ENCODE measurements at places on chromosomes 2 and 18.

DNA sequence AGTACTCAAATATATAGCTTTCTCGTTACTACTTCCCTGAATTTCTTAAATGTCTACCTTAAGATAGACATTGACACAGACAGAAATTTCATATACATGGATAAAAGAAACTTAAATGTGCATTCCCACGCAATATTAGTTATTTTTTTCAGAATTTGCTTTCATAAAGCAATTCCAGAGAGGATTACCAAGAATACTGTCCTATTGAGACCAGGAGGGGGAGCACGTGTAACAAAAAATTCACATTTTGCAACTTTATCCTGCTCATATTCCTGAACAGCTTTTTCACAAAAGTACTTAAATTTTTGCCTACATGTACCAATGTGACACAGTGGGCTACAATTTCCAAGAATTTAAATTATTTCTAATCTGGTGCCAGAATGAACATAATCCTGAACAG, 30.7 kb upstream of the ERCC3 start:
- H3K36me3 ChIP-seq, result peaks cover 77% of the 10 kb centered on the region
- H3K27me3 ChIP-seq, result no peaks in the 10 kb centered on the region
- no peaks in the 10 kb centered on the region for H3K4me1 ChIP-seq
- DNase-seq, result no peak
- no peak overlapping the region for H3K27ac ChIP-seq

DNA sequence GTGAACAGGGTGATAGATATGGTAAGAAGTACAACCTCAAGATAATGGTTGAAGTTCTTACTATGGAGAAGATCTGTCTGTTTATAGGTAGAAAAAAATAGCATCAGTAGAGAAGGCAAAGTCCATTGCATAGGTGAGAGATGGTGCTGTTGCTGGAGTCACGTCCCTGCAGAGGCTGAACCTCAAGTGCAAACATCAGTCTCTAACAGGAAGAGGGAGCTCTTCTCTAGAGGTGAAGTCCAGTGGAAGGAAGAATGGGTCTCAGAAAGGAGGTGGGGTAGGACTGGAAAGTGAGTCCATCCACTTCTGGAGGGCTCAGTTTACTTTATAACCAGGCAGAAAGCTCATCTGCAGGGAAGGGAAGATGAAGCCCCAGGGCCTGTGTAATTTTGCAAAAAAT, 337.7 kb downstream of the MEIS1 start:
- no peaks in the 10 kb centered on the region for H3K36me3 ChIP-seq
- no peaks in the 10 kb centered on the region for H3K27me3 ChIP-seq
- H3K4me3 ChIP-seq, result no peak overlapping the region
- DNase-seq, result no peak
- H3K4me1 ChIP-seq, result no peaks in the 10 kb centered on the region

DNA sequence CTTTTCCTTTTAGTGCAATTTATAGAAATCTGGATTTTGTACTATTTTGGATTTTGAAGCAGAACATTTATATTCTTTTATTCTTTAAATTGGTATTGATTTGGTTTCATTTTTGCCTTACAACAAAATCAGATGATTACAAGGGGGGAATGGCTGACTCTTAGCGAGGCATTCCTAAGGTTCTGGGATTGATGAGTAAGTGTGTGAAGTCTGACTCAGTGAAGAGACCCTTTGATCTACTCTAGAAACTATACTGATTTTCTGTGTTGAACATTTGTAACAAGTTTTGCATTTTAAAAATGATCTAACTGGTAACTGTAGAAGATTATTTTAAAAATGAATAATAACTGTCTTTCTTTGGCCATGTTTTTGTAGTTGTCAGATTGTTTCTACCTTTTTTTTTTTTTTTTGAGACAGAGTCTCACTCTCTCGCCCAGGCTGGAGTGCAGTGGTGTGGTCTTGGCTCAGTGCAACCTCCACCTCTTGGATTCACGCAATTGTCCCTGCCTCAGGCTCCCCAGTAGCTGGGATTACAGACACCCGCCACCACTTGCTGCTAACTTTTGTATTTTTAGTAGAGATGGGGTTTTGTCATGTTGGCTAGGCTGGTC, 48.7 kb downstream of the TTC39C start:
- peaks cover 33% of the 10 kb centered on the region for H3K36me3 ChIP-seq
- H3K4me3 ChIP-seq, result no peak overlapping the region
- H3K27ac ChIP-seq, result no peak overlapping the region
- H3K4me1 ChIP-seq, result peaks cover 18% of the 10 kb centered on the region
- DNase-seq, result no peak
- no peaks in the 10 kb centered on the region for H3K27me3 ChIP-seq

GRCh38 chr18:56021136-56021808, 433.3 kb upstream of the TCF4 start:
- H3K27me3 ChIP-seq, result no peaks in the 10 kb centered on the region
- no peak for DNase-seq
- no peak overlapping the region for H3K27ac ChIP-seq
- H3K4me1 ChIP-seq, result peaks cover 12% of the 10 kb centered on the region

GRCh38 chr2:222982010-222982908, 69.7 kb upstream of the KCNE4 start:
- H3K4me1 ChIP-seq, result no peaks in the 10 kb centered on the region
- H3K4me3 ChIP-seq, result no peak overlapping the region
- no peak for DNase-seq

GRCh38 chr2:215423234-215423633, 12.6 kb downstream of the FN1 start:
- H3K36me3 ChIP-seq, result no peaks in the 10 kb centered on the region
- no peak overlapping the region for H3K27ac ChIP-seq
- H3K4me1 ChIP-seq, result no peaks in the 10 kb centered on the region
- H3K27me3 ChIP-seq, result peaks cover 27% of the 10 kb centered on the region
- no peak overlapping the region for H3K4me3 ChIP-seq

GRCh38 chr2:161981679-161982250, 92.2 kb downstream of the DPP4 start:
- H3K36me3 ChIP-seq, result no peaks in the 10 kb centered on the region
- DNase-seq, result no peak
- H3K27ac ChIP-seq, result no peak overlapping the region
- no peaks in the 10 kb centered on the region for H3K27me3 ChIP-seq

DNA sequence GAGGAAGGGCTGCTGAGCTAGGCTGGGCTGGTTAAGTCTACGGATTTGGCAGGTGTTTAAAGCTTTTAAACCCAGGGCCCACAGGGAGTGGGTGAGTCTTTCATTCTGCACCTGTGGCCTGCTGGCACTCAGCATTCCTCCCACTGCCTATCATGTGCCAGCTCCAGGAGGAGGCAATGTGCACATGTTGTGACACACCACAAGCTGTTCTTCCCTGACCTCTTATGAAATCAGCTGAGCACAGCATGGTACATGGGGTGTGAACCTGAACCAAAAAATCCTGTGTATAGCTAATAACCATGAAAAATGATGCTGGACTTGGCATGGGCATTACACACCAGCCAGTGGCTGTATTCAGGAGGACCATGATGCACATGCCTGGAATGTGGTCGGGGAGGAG, 297.9 kb upstream of the MMADHC start:
- no peaks in the 10 kb centered on the region for H3K4me1 ChIP-seq
- no peaks in the 10 kb centered on the region for H3K36me3 ChIP-seq
- no peak overlapping the region for H3K4me3 ChIP-seq

- peaks cover 11% of the 10 kb centered on the region for H3K4me1 ChIP-seq
- DNase-seq, result no peak
- H3K27me3 ChIP-seq, result peaks cover 24% of the 10 kb centered on the region
- no peak overlapping the region for H3K27ac ChIP-seq
These were observed 2.5 kb upstream of the RAB27B start for GRCh38 chr18:54825601-54826344.

- no peaks in the 10 kb centered on the region for H3K36me3 ChIP-seq
- DNase-seq, result no peak
- no peaks in the 10 kb centered on the region for H3K4me1 ChIP-seq
- H3K27ac ChIP-seq, result no peak overlapping the region
These were observed 480.7 kb upstream of the TCF4 start for GRCh38 chr18:56068701-56069100.

DNA sequence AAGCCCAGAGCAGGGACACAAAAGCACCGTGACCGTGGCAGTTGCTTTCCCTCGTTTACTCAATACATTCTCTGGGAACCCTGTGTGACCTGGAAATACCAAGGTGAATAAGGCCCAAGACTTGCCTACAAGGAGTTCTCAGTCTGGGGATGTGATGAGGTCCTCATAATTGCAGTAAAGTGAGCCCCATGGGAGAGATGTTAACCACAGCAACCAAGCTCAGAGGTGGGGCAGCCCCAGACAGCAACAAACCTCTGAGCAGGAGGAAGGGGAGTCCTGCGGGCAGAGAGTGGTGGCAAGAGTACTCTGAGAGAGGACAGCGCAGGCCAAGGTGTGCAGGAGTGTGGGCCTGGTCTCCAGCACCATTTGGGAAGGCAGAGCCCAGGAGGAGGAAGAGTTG, 91.6 kb downstream of the TTC32 start:
- no peaks in the 10 kb centered on the region for H3K4me1 ChIP-seq
- H3K27me3 ChIP-seq, result peaks cover 8% of the 10 kb centered on the region
- DNase-seq, result no peak
- no peak overlapping the region for H3K27ac ChIP-seq

DNA sequence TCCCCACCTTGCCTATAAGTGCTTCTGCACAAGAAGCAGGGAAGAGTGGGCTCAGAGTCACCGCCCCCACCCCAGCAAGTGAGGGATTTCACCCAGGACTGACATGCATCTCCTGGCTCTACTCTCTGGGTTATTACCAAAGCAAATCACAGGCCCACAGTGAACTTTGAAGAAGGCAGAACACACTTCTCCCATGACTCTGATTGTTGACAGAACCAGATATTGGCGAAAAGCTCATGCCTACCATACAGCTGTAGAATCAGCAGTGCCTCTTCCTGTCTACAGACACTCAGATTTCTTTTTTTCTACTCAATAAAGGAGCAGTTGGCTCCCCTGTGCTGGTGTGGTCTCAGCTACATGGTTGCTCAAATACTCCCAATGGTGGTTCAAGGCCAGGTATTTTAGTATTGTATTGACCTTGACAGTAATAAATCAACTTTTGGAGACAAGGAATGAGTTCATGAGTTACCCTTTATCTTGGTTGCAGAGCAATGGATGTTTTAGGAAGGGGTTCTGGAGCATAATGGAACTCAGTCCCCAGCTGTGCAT, 512.9 kb upstream of the ID2 start:
- no peaks in the 10 kb centered on the region for H3K4me1 ChIP-seq
- no peak overlapping the region for H3K27ac ChIP-seq
- no peak overlapping the region for H3K4me3 ChIP-seq
- H3K36me3 ChIP-seq, result no peaks in the 10 kb centered on the region

DNA sequence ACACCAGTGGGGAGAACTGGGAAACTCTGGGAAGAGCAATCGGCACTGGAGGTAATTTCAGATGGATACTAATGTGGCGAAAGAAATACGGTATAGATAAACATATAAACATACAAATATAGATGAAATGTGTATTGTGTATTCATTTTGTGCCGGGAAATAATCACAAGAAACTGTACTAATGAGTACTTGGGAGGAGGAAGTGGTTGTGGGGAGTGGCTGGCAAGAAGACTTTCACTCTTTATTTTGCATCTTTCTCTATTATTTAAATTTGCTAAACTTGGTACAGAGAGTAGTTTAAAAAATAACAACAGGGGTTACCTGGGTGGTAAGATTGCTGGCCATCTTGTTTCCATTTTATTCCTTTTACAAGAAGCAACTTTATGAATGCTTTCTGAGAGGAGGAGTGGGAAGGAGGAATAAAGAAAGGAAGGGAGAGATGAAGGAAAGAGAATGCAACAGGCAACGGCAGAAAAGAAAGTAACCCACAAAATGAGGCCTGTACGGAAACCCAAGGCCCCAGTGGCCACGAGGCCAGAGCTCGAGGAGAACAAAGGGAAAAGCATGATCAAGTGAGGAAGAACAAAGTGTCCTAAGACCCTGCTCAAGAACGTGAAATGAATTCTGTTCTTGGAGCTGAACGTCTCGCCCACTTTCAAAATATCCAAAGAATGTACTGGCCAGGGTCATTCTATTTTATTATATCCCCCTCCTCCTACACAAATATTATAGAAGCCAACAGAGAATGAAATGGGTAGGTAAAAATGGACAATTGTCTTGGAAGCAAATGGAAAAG, 45.2 kb downstream of the FAM178B start:
- no peaks in the 10 kb centered on the region for H3K36me3 ChIP-seq
- H3K27me3 ChIP-seq, result peaks cover 2% of the 10 kb centered on the region
- no peak overlapping the region for H3K27ac ChIP-seq

GRCh38 chr2:190354003-190354690, 10.8 kb downstream of the INPP1 start:
- peaks cover under 1% of the 10 kb centered on the region for H3K4me1 ChIP-seq
- DNase-seq, result no peak
- H3K27me3 ChIP-seq, result no peaks in the 10 kb centered on the region
- H3K36me3 ChIP-seq, result no peaks in the 10 kb centered on the region

GRCh38 chr2:108635630-108636354, 83.5 kb upstream of the RANBP2 start:
- DNase-seq, result no peak
- no peak overlapping the region for H3K4me3 ChIP-seq
- H3K4me1 ChIP-seq, result peaks cover 38% of the 10 kb centered on the region
- H3K27ac ChIP-seq, result no peak overlapping the region
- H3K36me3 ChIP-seq, result no peaks in the 10 kb centered on the region
- no peaks in the 10 kb centered on the region for H3K27me3 ChIP-seq

DNA sequence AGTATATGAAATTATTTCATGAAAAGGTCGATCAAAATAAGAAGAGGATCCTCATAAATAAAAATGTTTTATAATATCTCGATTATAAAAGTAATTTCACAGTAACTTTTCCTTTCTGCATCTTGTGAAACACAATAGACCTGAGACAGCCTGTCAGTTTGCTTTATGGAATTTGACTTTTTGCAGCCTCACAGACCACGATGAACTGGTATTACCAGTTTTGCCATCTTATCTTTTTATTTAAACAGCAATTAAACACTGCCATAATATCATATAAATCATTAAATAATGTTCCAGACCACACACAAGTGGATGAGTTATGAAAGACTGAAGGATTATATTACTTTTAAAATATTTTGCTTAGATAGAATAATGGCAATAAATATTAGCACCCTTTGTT, 10.7 kb upstream of the GALNT3 start:
- no peaks in the 10 kb centered on the region for H3K27me3 ChIP-seq
- H3K4me1 ChIP-seq, result no peaks in the 10 kb centered on the region
- H3K27ac ChIP-seq, result no peak overlapping the region
- H3K4me3 ChIP-seq, result no peak overlapping the region
- no peak for DNase-seq
- H3K36me3 ChIP-seq, result peaks cover 19% of the 10 kb centered on the region

GRCh38 chr2:47028171-47028570, 112.6 kb upstream of the MCFD2 start:
- H3K27me3 ChIP-seq, result no peaks in the 10 kb centered on the region
- peaks cover 96% of the 10 kb centered on the region for H3K36me3 ChIP-seq
- no peak for DNase-seq
- peaks cover 4% of the 10 kb centered on the region for H3K4me1 ChIP-seq
- H3K4me3 ChIP-seq, result no peak overlapping the region

- H3K36me3 ChIP-seq, result no peaks in the 10 kb centered on the region
- H3K4me3 ChIP-seq, result no peak overlapping the region
- no peak for DNase-seq
- H3K27me3 ChIP-seq, result no peaks in the 10 kb centered on the region
These were observed 688.8 kb upstream of the PIK3C3 start for GRCh38 chr18:41266204-41266603.

- H3K27me3 ChIP-seq, result peaks cover 25% of the 10 kb centered on the region
- H3K4me1 ChIP-seq, result no peaks in the 10 kb centered on the region
- no peak overlapping the region for H3K4me3 ChIP-seq
- no peak overlapping the region for H3K27ac ChIP-seq
- no peak for DNase-seq
These were observed 23.7 kb downstream of the ATOH8 start for GRCh38 chr2:85777441-85777861.

GRCh38 chr2:224098481-224099230, 59.6 kb upstream of the SERPINE2 start:
- no peak overlapping the region for H3K27ac ChIP-seq
- no peak overlapping the region for H3K4me3 ChIP-seq
- H3K4me1 ChIP-seq, result peaks cover 4% of the 10 kb centered on the region
- peaks cover 8% of the 10 kb centered on the region for H3K27me3 ChIP-seq
- no peak for DNase-seq
